ENCODE measurements at places on chromosomes 16 and 17.

- DNase-seq = no peak
These were observed 26.0 kb upstream of the DLX4 start for GRCh38 chr17:49942947-49943346.

DNA sequence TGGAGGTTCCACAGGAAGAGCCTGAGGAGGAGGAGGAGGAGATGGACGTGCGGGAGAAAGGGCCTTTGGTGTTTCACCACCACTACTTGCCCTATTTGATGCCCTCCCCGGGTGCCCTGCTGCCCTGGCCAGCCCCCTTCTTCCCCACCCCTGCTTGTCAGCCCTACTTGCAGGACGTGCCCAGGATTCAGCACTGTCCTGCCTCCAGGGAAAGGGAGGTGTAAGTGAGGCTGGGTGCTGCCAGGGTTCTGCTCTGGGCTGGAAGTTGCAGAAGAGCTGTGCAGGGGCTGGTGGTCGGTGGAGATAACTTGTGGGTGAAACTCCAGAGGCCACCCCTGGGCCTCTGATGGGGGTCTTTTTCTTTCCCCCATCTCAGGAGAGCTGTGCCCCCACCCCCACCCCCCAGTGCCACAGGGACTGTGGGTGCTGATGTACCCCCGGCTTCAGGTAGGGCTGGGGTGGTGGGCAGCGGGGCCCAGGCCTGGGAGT lies 3.0 kb downstream of the PRR29 start:
- no peak for DNase-seq

DNA sequence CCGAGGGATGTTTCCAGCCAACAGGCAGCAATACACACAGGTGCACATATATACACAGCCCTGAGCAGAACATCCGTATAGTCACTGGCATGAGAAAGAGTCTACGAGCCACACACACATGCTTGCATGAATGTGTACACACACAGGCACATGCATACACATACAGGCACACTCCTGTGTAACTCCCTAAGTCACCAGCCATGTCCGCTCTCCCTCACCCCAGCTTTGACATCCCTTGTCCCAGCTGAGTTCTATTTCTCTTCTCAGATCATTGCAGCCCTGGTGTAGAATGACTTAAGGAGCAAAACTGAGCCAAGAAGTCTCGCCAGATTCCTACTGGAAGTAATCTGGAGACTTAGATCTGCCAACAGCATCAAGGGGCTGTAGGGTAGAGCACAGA lies 13.1 kb downstream of the CDRT4 start:
- DNase-seq = no peak

- DNase-seq = no peak
These were observed 59.0 kb downstream of the PHKB start for GRCh38 chr16:47519996-47520679.

- DNase-seq = no peak
These were observed 9.2 kb upstream of the ZNF652 start for GRCh38 chr17:49370971-49371834.

- no peak for DNase-seq
These were observed 15.1 kb downstream of the ASPSCR1 start for GRCh38 chr17:81992306-81993102.

GRCh38 chr17:21815352-21816063 lies 123.2 kb downstream of the KCNJ18 start:
- DNase-seq = no peak
